ENCODE measurements at places on chromosomes 2 and 18. TPM values are rescaled to one million over a fixed set of nuclear protein-coding genes. Genes with fewer than 3 reads are reported as not detected.
A peak's percentile ranks its signal among the peaks of the same experiment; 100 is the strongest.

Gene AGAP1
- 18.5 TPM for total RNA-seq

DNA sequence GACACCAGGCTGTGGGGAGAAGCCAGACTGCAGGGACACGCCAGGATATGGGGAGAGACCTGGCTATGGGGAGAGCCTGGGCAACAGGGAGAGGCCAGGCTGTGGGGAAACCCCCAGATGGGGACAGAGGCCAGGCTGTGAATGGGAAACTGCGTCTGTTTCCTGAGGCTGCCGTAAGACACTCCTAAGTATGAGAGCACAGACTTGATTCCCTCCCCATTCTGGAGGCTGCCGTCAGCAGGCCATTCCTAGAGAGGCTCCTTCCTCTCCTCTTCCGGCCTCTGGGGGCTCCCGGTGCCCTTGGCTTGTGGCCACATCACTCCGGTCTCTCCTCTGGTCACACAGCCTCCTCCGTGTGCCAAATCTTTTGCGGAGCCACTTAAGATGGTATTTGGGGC is 32.3 kb downstream of the ADI1 start:
- peak; percentile 75 for DNase-seq

DNA sequence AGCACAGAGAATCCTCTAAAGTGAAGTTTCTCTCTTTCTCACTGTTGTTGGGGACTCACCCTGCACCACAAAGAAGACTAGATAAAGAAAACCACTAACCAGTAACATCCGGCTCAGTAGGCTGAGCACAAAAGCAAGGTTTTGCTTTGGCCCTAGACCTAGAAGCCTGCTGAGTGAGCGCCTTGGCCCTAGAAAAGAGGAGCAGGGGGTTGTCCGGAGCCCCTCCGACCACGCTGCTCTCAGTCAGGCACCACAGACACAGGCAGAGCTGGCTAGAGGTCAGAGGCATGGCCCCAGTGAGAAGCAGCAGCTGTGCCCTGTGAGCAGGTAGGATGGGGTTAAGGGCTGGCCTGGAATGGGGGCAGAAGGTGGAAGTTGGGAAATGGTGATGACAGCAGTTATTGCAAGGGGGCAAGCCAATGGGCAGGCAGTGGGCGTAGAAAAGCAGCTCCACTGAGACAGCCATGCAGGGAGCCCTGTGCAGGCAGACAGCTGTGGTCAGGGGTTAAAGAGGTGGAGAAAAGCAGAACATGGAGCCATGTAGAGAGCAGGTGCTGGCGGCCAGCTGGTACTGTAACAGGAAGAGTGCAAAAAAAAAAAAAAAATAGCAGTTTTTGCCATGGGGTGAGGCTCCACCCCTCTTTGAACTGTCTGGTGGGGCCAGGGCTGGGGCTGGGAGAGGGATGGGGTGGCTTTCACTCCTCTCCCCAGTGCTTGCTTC is 36.9 kb upstream of the SLC14A1 start:
- no peak for DNase-seq

GRCh38 chr18:63869374-63869773 is 18.1 kb upstream of the SERPINB2 start:
- DNase-seq: no peak

- DNase-seq: no peak
Observed at GRCh38 chr2:229401171-229401865, 130.2 kb upstream of the PID1 start.
